Panc1 (cell line): ENCODE measurements at places on chromosomes 16 and 17. TPM values are rescaled to one million over a fixed set of nuclear protein-coding genes. Genes with fewer than 3 reads are reported as not detected.

Gene HAS3
- total RNA-seq = 6.9 TPM

Gene TNFSF13
- 2.3 TPM for total RNA-seq

Gene RGS11
- total RNA-seq = 10.2 TPM

Gene PRAC2
- total RNA-seq = not detected

Gene GINS2
- 12.0 TPM for total RNA-seq

Gene VMO1
- total RNA-seq = 0.49 TPM

Gene ZNF646
- total RNA-seq = 26.8 TPM

Gene PRR29
- 0.10 TPM for total RNA-seq

Gene GAST
- total RNA-seq = not detected

Gene OSGIN1
- total RNA-seq = 4.9 TPM

Gene CACNG5
- total RNA-seq = 0.21 TPM

Gene C16orf95
- 6.0 TPM for total RNA-seq

Gene NKD1
- total RNA-seq = 0.18 TPM

Gene ITGA2B
- total RNA-seq = 2.4 TPM

Gene TUBB3
- total RNA-seq = 205 TPM

Gene SLC38A8
- not detected for total RNA-seq

Gene ZNF205
- 18.3 TPM for total RNA-seq

Gene XAF1
- 3.5 TPM for total RNA-seq

Gene CA4
- total RNA-seq = 1.4 TPM

Gene RAP1GAP2
- total RNA-seq = 10.0 TPM

Gene PRKAR1A
- 174 TPM for total RNA-seq

Gene SPNS1
- total RNA-seq = 79.1 TPM

Gene C17orf107
- 2.4 TPM for total RNA-seq
